Suprapubic skin (tissue), 4 donors: ENCODE measurements at places on chromosomes 7 and 10. TPM values are rescaled to one million over a fixed set of nuclear protein-coding genes. Genes with fewer than 3 reads are reported as not detected.

- no peak overlapping the region for H3K4me3 ChIP-seq
- H3K27me3 ChIP-seq, result no peaks in the 10 kb centered on the region
- no peaks in the 10 kb centered on the region for H3K36me3 ChIP-seq
- H3K4me1 ChIP-seq, result peaks cover 30% of the 10 kb centered on the region
- peak overlapping the region; percentile 61 for H3K27ac ChIP-seq
These were observed 34.7 kb downstream of the DDIT4 start for GRCh38 chr10:72308320-72308987.

DNA sequence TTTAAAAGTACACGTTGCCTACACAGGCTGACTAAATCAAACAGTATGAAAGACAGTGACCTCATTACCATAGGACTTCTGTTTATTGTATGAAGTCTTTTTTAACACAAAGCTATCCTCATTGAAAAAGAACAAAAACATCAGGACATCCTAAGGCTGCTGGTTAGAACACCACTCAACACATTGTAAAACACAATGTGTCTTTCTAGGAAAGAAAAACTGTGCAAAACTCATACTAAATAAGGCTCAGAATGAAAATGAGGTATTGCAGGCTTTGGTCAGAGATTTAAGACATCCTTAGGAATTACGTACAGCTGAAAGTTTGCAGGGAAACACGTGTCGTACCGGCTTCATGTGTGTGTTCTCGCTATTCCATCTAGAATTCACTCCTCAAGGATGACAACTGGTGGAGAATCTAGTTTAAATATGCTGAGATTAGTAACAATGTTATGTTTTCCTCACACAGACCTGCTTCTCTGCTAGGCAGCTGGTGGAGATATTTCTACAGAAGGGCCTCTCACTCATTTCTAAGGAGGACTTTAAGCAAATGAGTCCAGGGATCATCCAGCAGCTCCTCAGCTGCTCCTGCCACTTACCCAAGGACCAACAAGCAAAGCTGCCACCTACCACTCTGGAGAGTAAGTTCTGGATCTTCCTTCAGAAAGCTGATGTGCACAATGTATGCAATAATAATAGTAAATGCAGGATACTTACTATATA lies 29.3 kb downstream of the SLC39A12 start:
- no peaks in the 10 kb centered on the region for H3K4me1 ChIP-seq
- no peaks in the 10 kb centered on the region for H3K36me3 ChIP-seq
- no peak overlapping the region for H3K27ac ChIP-seq
- no peak overlapping the region for H3K4me3 ChIP-seq
- no peaks in the 10 kb centered on the region for H3K27me3 ChIP-seq
- no peak for DNase-seq

GRCh38 chr7:47931005-47932004 lies 17.0 kb downstream of the PKD1L1 start:
- H3K36me3 ChIP-seq, result no peaks in the 10 kb centered on the region
- no peak overlapping the region for H3K27ac ChIP-seq
- no peak for DNase-seq
- no peak overlapping the region for H3K4me3 ChIP-seq
- no peaks in the 10 kb centered on the region for H3K27me3 ChIP-seq

DNA sequence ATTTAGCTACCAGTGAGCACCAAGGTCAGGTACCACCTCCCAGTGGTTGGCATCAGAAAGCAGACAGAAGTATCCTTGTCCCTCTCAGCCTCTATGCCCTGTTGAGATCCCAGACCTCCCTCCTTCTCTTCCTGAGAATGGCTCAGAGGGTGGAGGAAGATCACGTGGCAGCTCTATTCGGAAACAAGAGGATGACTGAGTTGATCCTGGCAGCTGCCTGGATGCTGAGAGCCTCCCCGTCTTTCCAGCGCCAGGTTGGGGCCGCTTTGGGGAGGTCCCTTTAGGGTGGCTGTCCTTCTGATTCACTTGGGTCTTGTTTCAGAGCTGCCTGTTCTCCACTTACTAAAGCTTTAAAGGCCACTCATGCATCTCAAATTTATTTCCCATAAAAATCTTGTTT lies 36.9 kb upstream of the NPFFR1 start:
- H3K27me3 ChIP-seq, result no peaks in the 10 kb centered on the region
- no peaks in the 10 kb centered on the region for H3K36me3 ChIP-seq
- peaks cover 17% of the 10 kb centered on the region for H3K4me1 ChIP-seq
- peak overlapping the region; percentile 40 for H3K27ac ChIP-seq
- no peak overlapping the region for H3K4me3 ChIP-seq
- peak; percentile 78 for DNase-seq

The SEMA3A gene
- 2.1 TPM for total RNA-seq

DNA sequence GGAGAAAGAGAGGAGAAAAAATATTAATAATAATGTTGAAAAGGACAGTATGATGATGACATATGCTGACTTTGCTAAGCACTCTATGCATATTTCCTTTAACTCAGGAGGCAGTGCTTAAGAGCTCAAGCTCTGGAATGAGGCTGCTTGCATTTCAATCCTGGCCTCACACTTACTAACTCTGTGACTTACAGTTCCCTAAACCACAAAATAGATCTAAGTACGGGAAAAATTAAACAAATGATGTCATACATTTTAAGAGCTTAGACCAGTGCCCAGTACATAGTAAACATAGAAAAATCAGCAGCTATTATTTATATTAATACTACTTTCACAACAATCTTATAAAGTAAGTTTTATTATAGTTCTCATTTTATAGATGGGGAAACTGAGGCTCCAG lies 61.3 kb downstream of the GFRA1 start:
- H3K27me3 ChIP-seq, result no peaks in the 10 kb centered on the region
- H3K4me3 ChIP-seq, result no peak overlapping the region
- no peaks in the 10 kb centered on the region for H3K4me1 ChIP-seq

The STEAP1 gene
- total RNA-seq, result 1.7 TPM

DNA sequence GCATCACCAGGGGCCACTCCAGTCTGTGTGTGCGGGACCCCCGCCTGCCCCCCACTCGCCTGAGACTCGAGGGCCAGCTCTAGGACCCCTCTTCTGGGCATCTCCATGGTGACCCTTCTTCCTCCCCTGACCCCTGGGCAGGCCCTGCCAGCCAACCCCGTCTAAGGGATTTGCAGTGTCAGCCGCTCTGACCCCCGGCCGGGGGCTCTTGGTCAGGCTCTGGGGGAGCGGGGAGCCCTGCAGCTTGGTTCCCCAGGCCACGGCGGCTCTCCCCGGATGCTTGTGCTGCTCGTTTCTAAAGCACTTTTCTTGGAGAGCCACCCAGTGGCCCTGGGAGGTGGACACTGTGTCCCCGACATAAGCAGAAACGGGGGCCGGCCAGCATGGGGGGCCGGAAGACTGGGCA lies 5.3 kb downstream of the TTYH3 start:
- H3K36me3 ChIP-seq, result no peaks in the 10 kb centered on the region
- peak; percentile 64 for DNase-seq
- H3K4me3 ChIP-seq, result no peak overlapping the region
- peaks cover 96% of the 10 kb centered on the region for H3K4me1 ChIP-seq
- peak overlapping the region; percentile 68 for H3K27ac ChIP-seq

GRCh38 chr10:103127241-103127640 lies 65.8 kb downstream of the NT5C2 start:
- H3K27ac ChIP-seq, result no peak overlapping the region
- no peaks in the 10 kb centered on the region for H3K27me3 ChIP-seq
- H3K36me3 ChIP-seq, result peaks cover 8% of the 10 kb centered on the region

DNA sequence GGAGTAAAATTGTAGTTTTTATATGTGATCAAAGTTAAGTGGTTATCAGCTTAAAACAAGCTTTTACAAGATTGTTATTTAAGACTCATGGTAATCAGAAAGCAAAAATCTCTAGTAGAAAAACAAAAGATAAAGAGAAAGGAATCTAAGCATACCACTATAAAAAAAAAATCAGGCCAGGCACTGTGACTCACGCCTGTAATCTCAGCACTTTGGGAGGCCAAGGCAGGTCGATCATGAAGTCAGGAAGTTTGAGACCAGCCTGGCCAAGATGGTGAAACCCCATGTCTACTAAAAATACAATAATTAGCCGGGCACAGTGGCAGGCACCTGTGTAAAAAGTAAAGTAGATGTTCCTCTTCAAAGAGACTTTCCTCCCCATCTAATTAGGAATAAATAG lies 265.9 kb upstream of the NRP1 start:
- H3K36me3 ChIP-seq, result no peaks in the 10 kb centered on the region
- no peaks in the 10 kb centered on the region for H3K4me1 ChIP-seq
- H3K27ac ChIP-seq, result no peak overlapping the region

GRCh38 chr10:52956861-52957260 lies 184.3 kb upstream of the MBL2 start:
- DNase-seq, result no peak
- no peaks in the 10 kb centered on the region for H3K27me3 ChIP-seq
- H3K27ac ChIP-seq, result no peak overlapping the region
- H3K4me1 ChIP-seq, result no peaks in the 10 kb centered on the region

DNA sequence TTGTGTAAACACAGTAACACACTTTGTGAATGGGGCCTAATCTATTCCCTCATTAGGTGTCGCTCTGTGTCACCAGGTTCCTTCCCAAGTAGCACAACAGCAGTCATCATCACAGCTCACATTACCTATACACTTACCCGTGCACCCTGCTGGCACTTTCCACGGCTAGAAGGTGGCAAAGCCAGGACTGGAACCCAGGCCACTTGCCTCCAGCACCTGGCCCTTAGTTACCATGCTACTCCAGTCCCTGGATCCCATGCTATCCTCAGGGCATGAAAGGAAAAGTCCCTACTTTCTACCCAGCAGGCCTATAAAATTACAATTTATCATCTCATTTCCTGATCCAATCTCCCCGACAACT lies 18.4 kb downstream of the SMURF1 start:
- H3K27me3 ChIP-seq, result no peaks in the 10 kb centered on the region
- no peaks in the 10 kb centered on the region for H3K36me3 ChIP-seq
- DNase-seq, result no peak
- H3K4me3 ChIP-seq, result no peak overlapping the region

DNA sequence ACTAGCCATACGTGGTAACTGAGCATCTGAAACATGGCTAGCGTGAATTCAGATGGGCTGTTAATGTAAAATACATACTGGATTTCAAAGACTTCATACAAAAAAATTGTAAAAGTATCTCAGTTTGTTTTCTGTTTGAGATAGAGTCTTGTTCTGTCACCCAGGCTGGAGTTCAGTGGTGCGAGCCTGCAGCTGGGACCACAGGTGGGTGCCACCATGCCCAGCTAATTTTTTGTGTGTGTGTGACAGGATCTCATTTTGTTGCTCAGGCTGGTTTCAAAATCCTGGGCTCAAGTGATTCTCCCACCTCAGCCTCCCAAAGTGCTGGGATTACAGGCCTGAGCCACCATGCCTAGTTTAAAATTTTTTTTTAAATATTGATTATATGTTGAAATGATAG lies 4.5 kb downstream of the TMEM243 start:
- H3K4me1 ChIP-seq, result peaks cover 46% of the 10 kb centered on the region
- no peak overlapping the region for H3K27ac ChIP-seq
- no peaks in the 10 kb centered on the region for H3K36me3 ChIP-seq
- DNase-seq, result no peak

GRCh38 chr10:20486791-20487190 lies 410.3 kb downstream of the NEBL start:
- peaks cover 4% of the 10 kb centered on the region for H3K4me1 ChIP-seq
- no peaks in the 10 kb centered on the region for H3K36me3 ChIP-seq
- DNase-seq, result no peak
- no peak overlapping the region for H3K27ac ChIP-seq
